ENCODE measurements at places on chromosomes 5 and 9. TPM values are rescaled to one million over a fixed set of nuclear protein-coding genes. Genes with fewer than 3 reads are reported as not detected.

The SPINK7 gene
- not detected for total RNA-seq

The DMRTA1 gene
- total RNA-seq, result 1.1 TPM

DNA sequence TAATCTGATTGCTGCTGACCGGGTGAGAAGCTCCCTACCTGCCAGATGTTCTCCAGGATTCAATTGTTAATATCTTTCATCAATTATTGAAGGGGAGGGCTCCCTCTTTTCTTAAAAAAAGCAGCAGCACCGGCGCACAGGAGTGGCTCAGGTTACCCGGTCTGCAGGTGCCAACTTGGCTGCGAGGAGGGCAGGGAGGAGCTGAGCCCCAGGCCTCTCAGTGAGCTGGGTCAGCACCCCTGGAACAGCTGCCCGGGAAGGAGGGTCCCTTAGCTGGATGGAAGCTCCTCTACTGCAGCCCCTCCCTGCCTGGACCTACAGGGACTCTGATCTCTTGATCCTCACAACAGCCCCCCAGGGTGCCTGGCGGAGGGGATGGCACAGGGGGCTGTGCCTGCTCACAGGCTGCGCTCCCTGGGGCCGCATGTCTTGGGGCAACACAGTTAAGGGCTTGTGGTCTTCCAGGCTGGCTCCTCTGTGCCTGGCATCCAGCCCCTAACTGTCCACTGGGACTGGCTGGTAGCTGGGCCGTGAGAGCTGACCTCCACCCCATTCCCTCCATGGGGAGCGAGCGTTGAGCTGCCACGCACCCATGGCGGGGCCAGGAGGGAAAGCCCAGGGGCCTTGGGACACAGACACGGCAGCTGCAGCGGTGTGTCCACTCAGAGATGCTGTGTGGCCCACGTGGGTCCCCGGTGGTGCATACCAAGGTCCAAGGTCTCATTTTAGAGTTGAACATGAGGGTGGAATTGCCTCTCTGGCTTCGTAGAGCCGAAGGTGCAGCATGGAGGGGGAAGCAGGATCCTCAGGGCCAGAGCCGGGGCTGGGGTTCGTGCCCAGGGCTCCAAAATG is 28.6 kb upstream of the TMEM250 start:
- DNase-seq, result no peak

GRCh38 chr5:157050050-157050449 is 8.9 kb downstream of the HAVCR1 start:
- no peak for DNase-seq
